ENCODE measurements at places on chromosomes 6 and 20.

DNA sequence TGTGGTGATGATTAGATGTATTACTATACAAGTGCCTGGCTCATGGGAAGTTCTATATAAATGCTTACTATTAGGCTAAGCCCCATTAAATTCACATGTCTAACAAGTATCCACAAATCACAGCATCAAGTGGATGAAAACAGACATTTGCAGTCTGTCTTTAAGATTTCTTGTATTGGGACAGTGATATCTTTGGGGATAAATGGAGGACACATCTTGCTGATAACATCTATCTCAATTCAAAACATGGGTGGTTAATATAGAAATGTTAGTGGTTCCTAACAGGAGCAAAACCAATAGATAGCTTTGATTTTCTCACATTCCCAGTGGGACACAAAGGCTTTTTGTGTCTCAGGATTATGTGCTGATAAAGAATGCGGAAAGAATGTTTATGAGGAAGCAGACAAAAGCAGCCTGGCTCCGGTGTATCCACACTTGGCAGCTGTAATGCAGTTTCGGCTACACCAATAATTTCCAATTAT lies 29.3 kb downstream of the PTPRK start:
- DNase-seq: no peak

DNA sequence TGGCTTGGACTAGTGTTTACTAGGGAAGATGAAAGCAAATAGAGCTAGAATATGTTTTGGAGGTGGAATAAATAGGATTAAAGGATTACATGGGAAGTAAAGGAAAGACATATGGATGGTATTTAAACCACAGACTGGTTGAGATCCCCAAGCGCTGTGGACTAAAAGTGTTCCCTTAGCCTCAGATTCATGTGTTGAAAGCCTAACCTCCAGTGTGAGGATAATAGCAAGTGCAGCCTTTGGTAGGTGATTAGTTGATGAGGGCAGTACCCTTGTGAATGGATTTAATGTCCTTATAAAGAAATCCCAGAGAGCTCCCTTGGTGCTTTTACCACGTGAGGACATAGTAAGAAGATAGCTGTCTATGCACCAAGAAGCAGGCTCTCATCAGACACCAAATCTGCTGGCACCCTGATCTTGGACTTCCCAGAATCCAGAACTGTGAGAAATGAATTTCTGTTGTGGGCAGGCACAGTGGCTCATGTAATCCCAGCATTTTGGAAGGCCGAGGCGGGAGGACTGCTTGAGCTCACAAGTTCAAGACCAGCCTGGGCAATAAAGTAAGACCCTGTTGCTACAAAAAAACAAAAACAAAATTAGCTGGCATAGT lies 57.3 kb upstream of the MCM9 start:
- no peak for DNase-seq

GRCh38 chr6:33619166-33619840 lies 1.8 kb upstream of the ITPR3 start:
- DNase-seq: no peak

- DNase-seq: no peak
These were observed 15.4 kb downstream of the BPIFB1 start for GRCh38 chr20:33298391-33298790.

DNA sequence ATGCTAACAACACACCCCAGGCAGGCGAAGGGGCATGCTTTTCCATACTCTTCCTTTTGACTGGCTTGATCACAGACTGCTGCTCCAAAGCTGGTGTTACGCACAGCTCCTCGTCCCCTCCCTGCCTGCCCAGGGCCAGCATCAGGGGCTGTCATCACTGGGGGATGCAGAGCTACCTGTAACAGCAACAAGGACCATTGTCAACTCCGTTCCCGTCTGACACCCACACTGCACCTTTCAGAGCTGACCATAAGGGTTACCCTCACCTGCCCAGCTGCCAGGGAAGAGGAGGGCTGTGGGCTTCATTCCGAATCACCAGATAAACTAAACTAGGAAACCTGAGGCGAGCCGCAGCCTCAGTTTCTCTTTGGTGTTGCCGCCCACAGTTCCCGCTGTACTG lies 15.4 kb downstream of the NQO2 start:
- DNase-seq: no peak

- no peak for DNase-seq
These were observed 10.2 kb downstream of the TRIM10 start for GRCh38 chr6:30150671-30151395.

DNA sequence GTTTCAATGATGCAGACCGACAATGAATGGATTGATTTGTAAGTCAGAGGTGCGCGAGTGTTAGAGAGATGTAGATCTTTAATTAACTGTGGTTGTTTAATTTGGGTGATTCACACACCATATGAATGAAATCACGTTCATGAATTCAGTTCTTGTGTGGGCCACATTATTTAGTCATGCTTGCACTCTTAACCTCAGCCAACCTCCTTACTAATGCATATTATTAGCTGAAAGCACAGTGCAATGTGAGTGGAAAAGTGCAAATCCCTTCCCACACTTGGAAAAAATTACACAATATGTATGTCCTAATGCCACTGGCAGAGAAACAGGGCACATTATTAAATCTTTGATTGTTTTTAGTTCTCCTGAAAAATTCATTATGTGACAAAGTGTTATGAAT lies 512.5 kb downstream of the BCKDHB start:
- DNase-seq: no peak

- no peak for DNase-seq
These were observed 91.2 kb downstream of the CARMIL1 start for GRCh38 chr6:25370178-25371036.

DNA sequence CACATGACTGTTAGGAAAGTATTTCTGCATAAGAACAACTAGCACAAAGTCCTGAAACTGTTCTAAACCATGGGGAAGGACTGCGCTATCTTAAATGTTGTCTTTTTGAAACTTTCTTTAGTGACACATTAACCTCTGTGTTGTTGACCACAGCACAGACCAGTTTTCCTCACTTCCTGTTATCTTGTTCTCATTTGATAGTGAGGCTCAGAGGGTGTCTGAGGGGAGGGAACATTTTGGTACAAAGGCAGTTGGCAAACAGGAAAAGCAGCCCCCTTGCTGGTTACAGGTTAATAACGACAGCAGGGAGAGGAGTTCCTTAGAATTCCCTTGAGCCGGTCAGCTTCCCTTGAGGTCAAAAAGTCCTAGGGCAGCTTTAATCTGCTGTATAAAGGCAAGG lies 143.5 kb upstream of the BMP2 start:
- no peak for DNase-seq

All from activated CD4-positive, alpha-beta T cell treated with anti-CD3 and anti-CD28 coated beads for 4 hours (primary cell).